H9 (cell line): ENCODE measurements at places on chromosomes 13 and 19.

DNA sequence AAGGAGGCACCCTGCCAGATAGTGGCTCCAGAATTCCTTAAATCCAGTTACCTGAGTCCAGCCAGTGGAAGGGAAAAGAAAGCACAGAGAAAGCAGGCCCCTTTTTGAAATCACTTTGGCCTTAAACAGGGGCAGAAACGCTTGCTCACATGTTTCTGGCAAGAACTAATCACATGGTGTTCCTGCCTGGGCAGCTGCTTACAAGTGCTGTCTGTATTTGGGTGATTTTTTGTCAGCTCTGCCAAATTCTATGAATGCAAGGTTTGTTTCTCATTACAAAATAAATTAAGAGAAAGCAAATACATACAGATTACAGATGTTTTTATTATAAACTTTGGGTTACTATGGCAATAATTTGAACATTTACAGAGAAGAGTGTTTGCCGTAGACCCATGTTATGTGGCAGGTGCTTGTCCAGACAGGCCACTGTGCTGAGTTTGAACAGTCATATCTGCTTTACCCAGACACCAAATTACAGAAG, 1237.8 kb downstream of the SLITRK5 start:
- no peak for DNase-seq

DNA sequence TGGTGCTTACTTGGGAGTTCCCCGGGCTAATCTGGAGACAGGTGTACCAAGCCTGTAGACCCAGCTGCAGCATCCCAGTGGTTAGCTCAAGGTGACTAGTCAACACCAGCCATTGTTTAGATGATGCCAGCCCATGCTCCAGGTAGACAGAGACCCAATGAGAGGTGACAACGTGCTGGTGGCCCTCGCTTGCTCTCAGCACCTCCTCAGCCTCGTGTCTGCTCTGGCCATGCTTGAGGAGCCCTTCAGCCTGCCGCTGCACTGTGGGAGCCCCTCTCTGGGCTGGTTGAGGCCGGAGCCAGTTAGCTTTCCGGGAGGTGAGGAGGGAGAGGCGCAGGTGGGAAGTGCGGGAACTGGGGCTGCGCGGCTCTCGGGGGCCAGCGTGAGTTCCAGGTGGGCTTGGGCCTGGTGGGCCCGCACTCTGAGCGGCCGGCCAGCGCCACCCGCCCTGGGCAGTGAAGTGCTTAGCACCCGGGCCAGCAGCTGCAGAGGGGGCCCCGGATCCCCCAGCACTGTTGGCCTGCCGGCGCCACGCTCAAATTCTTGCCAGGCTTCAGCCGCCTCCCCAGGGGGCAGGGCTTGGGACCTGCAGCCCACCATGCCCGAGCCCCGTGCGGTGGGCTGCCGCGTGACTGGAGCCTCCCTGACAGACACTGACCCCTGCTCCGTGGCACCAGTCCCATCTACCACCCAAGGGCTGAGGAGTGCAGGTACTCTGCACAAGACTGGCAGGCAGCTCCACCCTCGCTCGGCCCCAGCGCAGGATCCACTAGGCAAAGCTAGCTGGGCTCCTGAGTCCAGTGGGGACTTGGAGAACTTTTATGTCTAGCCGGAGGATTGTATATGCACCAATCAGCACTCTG, 85.9 kb upstream of the VSTM2B start:
- no peak for DNase-seq

DNA sequence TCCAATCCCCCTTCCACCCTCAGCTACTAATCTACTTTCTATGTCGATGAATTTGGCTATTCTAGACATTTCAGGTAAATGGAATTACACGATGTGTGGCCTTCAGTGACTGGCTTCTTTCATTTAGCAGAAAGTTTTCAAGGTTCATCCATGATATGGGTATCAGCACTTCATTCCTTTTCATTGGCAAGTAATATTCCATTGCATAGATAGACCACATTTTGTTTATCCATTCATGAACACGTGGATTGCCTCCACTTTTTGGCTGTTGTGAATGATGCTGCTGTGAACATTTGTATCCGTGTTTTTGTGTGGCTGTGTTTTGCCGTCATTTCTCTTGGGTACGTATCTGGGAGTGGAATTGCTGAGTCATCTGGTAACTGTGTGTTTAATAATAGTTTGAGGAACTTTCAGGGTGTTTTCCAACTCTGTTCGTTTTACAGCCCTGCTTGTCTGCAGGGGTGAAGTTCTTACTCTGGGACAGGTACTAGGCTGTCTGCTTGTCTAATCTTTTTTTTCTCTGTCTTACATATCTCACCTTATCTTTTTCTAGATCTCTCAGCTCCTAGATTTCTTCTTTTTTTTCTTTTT, 32.5 kb downstream of the MARK4 start:
- DNase-seq, result no peak

DNA sequence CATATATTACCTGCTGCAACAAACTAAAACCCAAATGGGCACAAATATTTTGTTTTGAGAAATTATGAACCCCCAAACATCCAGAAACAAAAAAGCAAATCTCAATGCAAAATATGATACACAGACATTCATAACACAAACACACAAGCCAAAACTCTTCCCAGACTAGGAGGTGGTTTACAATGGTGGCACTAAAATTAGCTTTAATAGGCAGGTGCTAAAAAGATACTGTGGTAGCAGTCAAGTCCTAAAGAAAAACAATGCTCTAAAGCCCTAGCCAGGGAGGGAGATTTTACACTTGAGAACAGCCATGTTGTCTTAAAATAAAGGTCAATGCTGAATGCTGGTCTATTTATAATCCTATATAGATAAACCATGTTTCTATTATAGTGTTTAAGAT, 65.0 kb downstream of the DOCK9 start:
- DNase-seq, result no peak

- DNase-seq, result peak; percentile 69
These were observed 4.9 kb upstream of the CLEC17A start for GRCh38 chr19:14577885-14578427.
